ENCODE measurements at places on chromosomes 6 and 20.
A peak's percentile ranks its signal among the peaks of the same experiment; 100 is the strongest.

DNA sequence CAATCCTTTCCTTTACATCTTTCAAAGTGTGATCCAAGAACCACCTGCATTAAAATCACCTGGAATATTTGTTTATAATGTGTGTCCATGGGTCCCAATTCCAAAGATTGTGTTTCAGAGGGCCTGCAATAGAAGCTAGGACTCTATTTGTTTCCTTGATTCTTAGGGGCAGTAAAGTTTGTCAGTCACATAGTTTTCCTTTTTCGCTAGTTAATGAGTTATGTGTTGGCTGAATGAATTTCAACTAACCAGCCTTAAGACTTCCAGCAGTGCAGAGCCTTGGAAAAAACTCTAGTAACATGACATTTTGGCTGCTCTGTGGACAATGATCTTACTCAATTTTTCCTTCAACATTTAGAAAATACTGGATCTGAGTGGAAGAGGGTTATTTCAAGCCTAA lies 11.3 kb downstream of the FAM217A start:
- DNase-seq, result no peak

- peak; percentile 98 for DNase-seq
Observed at GRCh38 chr20:63835021-63835858, 4.2 kb upstream of the ZBTB46 start.

- DNase-seq, result no peak
Observed at GRCh38 chr20:10388597-10388996, 45.4 kb downstream of the MKKS start.

DNA sequence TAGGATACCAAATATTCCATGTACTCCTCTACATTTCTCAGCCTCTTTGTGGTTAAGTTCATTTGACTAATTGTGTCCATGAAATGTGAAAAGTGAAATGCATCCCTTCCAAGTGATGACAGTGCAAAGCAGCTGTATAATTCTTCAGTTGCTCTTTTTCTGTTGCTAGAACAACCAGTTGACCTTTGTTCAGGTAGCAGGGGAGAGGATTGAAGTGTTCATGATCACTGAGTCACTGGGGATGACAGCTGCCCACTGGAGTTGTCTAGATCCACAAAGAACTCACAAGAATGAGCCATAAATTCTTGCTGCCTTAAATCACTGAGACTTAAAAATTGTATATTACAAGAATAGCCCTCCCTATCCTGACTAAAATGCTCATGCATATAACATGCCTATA lies 254.6 kb downstream of the EPHA7 start:
- peak; percentile 6 for DNase-seq

GRCh38 chr6:40506954-40507353 lies 80.2 kb downstream of the LRFN2 start:
- DNase-seq, result peak; percentile 36

- peak; percentile 31 for DNase-seq
Observed at GRCh38 chr6:7165002-7165889, 57.5 kb downstream of the RREB1 start.

- no peak for DNase-seq
Observed at GRCh38 chr6:35195120-35195780, 18.5 kb upstream of the SCUBE3 start.

DNA sequence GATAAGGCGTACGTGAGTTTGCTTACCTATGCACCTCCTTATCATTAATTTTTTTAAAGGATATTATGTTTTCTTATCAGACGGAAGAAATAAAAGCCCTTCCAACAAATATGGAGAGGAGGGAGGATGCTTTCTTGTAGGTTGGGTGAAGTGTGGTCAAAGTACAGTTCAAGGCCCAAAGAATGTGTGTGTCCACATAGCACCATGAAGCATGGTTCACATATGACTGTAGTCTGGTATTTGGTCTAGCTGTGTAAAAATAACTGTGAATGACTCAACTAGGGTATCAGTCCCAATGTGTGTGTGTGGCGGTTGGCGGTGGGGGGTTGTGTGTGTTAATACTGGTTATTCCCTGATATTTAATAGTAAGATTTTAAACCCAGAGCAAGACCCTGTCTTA lies 212.7 kb downstream of the TMEM242 start:
- peak; percentile 10 for DNase-seq
